ENCODE measurements at places on chromosomes 4 and X. TPM values are rescaled to one million over a fixed set of nuclear protein-coding genes. Genes with fewer than 3 reads are reported as not detected.

SMARCA1 gene
- 37.5 TPM for total RNA-seq

ELF4 gene
- 28.7 TPM for total RNA-seq

C4orf36 gene
- total RNA-seq: 2.1 TPM

DNA sequence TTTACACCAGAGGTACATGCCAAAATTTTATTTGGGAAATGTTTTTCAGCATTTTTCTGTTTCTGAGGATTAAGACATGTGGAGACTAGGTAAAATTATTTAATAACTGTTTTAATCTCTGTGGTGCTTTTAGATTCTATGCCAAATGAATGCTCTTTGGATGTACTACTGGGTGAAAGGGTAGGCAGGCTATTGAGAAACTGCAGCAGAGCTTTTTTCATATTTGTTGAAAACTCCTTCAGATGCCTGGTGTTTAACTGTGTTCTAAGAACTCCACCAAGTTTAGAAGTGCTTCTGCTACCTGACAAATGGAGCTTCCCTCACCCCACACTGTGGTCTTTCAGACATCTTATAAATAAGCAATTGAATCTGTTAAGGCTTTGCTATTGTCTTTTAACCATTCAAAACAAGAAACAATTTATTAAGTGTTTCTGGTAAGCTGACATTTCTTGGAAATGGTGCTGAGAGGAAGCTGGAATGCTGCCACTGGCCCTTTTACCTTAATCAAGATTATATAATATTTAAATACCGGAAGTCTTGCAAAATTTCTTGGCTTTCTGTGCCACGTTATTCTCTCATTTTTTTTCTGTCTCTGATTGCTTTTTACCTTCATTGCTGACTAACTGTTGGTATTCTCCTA, 51.2 kb upstream of the CYSLTR1 start:
- no peak for DNase-seq

ADRA2C gene
- 18.4 TPM for total RNA-seq

MXRA5 gene
- total RNA-seq: 130 TPM

RPGR gene
- total RNA-seq: 31.4 TPM

All from ureter (tissue), 1 donor.